ENCODE measurements at places on chromosomes 12 and 14. TPM values are rescaled to one million over a fixed set of nuclear protein-coding genes. Genes with fewer than 3 reads are reported as not detected.

GRCh38 chr12:20653871-20654270, 41.3 kb upstream of the SLCO1C1 start:
- no peak for DNase-seq

DNA sequence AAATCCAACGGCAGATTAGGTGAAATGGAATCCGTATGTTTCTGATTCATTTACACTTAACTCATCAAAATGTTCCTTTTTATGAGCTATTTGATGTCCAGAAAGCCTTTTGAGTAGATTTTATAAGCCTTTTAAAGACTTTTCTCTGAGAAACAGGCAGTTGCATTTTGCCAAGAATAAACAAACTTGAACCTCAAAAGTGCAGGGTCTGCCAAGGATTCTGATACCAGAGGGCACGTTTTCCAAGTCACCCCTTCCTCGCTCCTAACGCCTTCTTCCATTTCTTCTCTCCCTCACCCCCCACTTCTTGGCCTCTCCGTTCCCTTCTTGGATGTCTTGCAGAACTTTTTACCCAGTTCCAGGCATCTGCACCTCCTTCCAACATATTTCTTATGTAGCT, 200.6 kb upstream of the TBX3 start:
- DNase-seq: no peak

- no peak for DNase-seq
Observed at GRCh38 chr12:65074932-65075331, 46.2 kb downstream of the WIF1 start.

Gene GPATCH2L
- 23.8 TPM for total RNA-seq

DNA sequence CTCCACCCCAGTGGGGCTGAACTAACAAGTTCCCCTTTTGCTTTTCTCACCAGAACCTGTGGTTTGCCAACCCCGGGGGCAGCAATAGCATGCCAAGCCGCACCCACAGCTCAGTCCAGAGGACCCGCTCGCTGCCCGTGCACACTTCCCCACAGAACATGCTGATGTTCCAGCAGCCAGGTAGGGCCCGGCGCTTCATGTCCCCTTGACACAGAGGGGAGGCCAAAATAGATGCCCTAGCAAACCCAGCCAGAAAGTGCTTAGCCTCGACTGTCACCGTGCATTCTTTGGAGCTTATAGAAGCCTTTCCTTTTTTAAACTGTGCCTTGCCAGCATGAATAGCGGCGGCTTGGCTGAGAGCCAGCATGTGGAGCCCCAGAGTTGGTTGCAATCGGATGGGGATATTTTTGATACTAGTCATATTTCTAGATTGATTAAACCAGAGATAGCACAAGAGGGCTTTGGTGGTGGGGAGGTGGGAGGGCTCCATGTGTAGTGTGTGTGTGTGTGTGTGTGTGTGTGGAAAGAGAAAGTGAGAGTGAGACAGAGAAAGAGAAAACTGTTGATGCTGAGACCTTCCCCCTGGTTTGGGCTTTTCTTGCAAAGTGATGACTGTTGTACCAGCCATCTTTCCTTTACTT, 126.1 kb downstream of the GCH1 start:
- no peak for DNase-seq

Gene UTP20
- total RNA-seq: 44.2 TPM

- DNase-seq: peak; percentile 25
Observed at GRCh38 chr12:51631591-51631990, 40.6 kb downstream of the SCN8A start.

Gene ARMH4
- 3.1 TPM for total RNA-seq

DNA sequence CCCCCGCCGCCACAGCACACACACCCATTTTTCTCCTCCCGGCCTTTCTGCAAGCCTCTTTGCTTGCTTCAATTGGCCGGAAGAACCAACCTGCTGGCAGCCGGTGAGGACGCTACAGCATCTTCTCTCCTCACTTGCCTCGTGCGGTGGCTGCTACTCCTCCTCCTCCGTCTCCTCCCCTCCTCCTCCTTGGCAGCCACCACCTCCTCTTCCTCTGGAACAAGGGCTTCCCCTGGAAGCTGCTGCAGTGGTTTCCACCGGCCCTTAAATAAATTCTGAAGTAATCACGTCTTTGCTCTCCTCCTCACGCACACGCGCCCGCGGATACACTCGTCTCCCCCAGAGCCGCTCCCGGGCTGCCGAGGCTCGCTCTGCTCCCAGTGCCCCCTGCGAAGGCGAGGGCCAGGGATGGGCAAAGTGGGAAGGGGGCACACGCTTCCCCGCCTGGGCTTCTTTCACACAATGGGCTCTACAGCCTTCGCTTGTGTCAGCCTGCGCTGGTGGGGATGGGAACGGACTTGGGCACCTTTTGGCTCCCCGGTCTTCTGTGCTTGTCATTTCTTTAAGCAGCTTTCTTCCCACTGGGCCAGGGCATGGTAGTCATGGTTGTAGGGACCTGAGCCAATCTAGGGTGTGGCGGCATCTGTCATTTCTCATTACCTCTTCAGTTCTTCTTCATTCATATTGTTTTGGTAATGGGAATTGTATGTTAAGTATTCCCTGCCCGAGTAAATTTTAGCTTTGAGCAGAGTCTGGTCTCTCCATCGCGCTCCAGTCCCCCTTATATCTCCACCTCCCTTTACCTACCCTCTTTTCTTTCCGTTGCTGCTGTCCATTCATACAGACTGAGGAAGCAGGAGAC, at the start of gene PPFIA2:
PPFIA2 (minus strand) TSS at position 161 of the 862 bp plus-strand sequence.
- DNase-seq: no peak

DNA sequence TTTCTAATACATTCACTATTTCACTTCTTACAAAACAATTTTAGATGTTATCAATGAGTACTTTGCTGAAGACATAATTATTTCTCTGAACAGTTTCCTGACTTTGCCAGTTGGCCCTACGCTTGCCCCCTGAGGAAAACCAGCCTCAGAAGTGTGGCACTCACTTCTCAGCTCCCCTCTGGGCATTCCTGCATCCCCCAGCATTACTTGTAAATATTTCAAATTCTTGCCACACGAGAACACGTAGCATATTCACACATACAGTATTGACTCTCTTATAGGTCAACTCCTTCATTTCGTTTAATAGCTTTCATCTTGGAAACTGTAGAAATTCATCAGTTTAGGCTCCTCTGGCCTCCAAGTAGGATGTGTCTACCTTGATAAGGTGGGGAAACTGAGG, 65.2 kb downstream of the OTX2 start:
- no peak for DNase-seq

GRCh38 chr12:111741235-111741812, 25.4 kb upstream of the ALDH2 start:
- DNase-seq: no peak

GRCh38 chr14:104879201-104879982, 14.3 kb downstream of the CEP170B start:
- no peak for DNase-seq

GRCh38 chr12:121237415-121237814, 27.5 kb downstream of the P2RX4 start:
- no peak for DNase-seq

DNA sequence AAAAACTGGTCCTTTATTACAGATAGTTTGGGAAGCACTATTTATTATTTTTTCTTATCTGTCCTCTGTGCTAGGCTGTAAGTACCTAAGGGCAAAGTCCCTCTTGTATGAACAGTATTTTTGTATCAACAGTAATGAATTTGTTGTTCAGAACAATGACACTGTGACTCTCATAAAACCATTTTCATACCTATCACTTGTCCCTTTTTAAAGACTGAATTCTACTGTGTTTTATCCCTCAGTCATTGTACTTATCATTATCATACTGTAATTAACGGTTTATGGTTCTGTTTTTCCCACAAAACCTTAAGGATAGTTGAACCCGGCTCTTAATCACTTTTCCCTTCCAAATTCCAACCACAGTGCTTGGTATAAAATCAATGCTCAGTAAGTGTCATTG, 69.4 kb downstream of the SRGAP1 start:
- no peak for DNase-seq

DNA sequence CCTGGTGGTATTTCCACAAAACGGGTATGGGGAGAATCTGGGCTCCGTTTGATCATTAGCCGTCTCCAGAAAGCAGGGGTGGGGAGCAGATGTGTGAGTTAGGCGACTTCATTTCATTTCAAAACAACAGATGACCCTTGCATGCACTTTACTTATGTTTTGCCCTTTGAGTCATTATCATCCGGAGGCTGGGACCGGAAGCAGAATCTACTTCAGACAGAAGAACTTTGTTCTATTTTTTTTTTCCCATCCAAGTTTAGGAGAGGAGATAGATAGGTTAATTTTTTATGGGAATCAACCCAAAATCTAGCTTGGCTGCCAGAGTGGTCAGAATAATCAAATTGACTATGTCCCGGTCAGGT, 31.3 kb upstream of the CMAS start:
- peak; percentile 51 for DNase-seq

Gene OTOGL
- 2.7 TPM for total RNA-seq

DNA sequence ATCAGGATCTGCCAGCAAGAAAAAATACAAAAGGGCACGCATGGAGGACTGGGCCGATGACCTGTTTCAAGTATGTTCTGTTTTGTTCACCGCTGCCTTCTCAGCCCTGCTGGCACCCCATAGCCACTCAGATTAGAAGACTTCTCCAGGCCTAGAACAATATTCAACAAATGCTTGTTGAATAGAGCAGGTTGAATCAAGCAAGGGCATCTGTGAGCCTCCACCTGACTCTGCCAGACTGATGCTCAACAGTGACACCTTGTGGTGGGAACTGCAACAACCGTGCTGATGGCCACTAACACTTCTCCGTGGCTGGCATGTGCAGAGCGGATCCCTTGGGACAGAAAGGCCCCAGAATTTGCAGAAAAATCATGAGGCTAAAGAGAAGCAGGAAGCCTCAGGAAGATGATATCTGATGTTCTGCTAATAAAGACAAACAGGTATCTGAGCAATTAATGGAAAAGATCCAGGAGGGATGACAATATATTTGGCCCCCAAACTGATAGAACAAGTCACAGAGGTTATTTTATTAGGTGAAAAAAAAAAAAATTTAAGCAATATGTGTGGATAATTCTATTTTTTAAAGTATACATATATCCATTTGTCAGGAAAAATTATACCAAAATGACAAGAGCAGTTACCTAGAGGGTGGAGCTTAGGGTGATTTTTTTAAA, 114.3 kb downstream of the KSR2 start:
- peak; percentile 81 for DNase-seq

Gene PRR4
- total RNA-seq: 3.2 TPM

GRCh38 chr14:99359906-99360305, 87.9 kb upstream of the BCL11B start:
- DNase-seq: no peak

DNA sequence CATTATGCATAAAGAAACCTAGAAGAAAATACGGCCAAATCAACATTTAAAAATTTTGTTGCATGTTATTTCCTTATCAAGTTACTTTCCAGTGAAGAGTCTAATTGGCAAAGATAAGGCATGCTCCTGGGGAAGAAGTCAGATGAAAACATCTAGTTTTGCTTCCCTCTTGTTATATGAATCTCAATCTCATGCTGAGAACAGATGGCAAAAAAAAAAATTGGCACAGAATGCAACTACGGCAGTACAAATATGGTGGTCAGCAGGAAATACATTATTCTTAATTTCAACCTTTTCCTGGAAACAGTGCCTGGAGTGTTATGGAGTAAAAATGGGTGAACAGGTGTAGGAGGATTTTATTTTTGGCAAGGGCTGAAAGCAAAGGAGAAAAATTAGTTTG, 32.8 kb downstream of the HECTD4 start:
- no peak for DNase-seq

Gene LBHD2
- total RNA-seq: not detected

Gene ANKS1B
- total RNA-seq: 15.1 TPM

DNA sequence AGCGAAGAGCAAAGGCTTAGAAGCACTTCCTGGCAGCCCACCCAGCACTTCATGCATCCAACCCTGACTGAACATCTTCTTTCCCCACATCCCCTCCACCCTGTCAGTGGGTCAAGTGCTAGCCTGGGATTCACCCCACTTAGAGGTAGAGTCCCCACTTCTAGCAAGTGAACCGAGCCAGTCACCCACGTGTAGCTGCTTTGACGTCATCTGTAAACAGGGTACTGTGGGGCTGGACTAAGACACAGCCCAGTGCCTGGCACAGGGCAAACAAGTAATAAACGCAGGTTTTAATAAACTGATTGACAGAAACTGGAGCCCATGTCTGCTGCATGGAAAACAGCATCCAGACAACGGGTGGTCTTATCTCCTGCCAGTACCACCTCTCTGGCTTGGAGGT, 61.7 kb downstream of the ITPK1 start:
- no peak for DNase-seq

Gene TEX52
- not detected for total RNA-seq

DNA sequence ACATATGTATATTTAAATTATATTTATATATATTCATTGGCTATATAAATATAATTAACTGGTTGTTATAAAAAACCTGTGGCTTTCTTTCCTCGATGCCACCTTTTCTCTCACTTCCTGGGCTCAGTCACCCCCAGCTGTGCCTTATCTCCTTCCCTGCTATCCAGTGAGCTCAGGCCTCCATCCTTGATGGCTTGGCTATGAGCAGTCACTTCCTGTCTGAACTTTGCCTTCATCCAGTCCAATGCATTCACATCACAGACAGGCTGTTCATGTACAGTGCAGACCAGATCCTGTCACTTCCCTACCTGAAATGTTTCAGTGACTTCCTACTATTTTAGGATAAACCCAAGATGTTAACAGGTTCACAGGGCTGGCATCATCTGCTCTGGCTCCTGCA, 115.3 kb upstream of the PRB2 start:
- no peak for DNase-seq

DNA sequence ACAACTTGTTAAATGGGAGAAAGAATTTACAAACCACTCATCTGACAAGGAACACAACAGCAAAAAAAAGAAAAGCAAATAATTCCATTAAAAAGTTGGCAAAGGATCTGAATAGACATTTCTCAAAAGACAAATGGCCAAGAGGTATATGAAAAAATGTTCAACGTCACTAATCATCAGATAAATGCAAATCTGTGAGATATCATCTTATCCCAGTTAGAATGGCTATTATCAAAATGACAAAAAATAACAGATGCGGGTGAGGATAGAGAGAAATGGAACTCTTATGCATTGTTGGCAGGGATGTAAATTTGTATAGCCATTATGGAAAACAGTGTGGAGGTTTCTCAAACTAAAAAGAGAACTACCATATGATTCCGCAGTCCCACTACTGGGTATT, 29.9 kb downstream of the CYP46A1 start:
- no peak for DNase-seq

GRCh38 chr12:6328045-6328779, 13.7 kb downstream of the TNFRSF1A start:
- DNase-seq: no peak

GRCh38 chr14:99578541-99579101, 25.4 kb downstream of the CCDC85C start:
- DNase-seq: no peak
